Stimulated activated CD8-positive, alpha-beta memory T cell treated with anti-CD3 and anti-CD28 coated beads, Interleukin-2, amount 100 ng/mL, for 48 hours (primary cell): ENCODE measurements at places on chromosomes 4 and X.

DNA sequence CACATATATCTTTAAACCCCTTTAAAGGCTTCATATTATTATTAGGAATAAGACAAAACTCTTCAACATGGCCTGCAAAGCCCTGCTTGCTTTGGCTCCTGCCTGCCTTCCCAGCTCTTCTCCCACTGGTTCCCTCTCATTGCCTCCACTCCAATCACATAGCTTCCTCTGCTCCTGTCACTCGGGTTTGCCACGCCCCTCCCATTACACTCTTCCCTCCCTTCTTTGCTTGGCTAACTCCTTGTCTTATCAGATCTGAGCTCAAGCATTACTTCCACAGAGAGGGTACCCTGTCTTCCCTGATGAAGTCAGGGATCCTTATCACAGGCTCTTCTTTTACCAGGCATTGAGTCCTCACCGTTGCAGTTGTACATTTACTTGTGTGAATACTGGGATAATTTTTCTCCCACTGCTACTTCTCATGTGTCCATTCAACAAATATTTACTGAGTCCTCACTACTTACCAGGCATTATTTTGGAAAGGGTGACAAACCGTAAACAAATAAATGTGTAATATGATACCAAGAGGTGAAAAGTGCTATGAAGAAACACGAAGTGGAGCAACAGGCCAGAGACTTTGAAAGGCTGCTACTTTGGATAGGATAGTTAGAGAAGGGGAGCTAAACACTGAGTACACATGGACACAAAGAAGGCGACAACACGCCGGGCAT is 3.2 kb upstream of the VGLL1 start:
- DNase-seq: no peak

GRCh38 chr4:73727685-73728084 is 12.7 kb upstream of the CXCL8 start:
- no peak for DNase-seq

DNA sequence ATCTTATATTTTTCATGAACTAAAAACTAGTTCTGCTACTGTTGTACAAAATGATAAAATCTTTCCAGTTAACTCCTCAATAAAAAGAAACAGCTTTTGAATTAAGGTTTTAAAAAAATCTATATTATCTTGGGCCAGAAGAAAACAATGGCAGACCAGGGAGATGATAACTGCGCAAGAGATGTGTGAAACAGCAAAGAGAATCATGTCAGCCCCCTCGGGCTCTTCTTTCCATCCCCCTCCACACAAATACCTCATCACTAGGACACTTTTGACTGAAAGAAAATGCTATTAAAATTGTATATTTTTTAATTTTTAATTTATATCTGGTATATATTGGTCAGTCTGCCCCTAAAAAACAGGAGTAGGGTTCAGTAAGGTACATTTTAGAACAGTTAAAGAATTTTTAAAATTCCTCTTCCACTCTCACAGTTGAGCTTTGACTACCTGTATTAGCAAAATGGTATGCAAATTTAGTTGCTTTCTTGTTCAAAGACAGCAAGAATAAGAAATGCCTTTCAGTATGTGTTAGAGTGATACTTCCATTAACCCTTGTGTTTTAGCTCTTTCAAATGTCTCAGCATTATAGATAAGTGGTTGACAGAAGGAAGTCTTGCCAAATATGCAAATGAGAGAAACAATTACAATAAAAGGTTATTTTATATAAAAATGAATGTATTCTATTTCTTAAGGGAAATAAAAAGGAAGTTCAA is 36.4 kb upstream of the LCORL start:
- DNase-seq: no peak

DNA sequence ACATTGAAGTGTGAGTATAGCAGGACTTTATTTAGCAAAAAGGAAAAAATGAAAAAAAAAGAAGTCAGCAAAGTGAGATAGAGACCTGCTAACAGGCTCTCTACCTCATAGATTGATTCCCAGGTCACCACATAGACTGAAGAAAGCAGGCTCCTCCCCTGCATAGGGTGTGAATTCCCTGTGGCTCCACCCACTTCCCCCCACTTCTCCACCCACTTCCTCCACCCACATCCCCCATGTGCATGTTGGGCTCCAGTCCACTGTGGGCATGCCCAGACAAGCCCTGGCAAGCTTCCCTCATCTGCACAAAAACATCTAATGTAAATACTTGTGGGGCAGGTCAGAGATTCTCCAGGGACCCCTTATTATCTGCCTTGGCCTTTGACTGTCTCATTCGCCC is 97.8 kb downstream of the TMEM47 start:
- DNase-seq: no peak

- no peak for DNase-seq
Observed at GRCh38 chrX:105882581-105883275, 60.4 kb downstream of the NRK start.

DNA sequence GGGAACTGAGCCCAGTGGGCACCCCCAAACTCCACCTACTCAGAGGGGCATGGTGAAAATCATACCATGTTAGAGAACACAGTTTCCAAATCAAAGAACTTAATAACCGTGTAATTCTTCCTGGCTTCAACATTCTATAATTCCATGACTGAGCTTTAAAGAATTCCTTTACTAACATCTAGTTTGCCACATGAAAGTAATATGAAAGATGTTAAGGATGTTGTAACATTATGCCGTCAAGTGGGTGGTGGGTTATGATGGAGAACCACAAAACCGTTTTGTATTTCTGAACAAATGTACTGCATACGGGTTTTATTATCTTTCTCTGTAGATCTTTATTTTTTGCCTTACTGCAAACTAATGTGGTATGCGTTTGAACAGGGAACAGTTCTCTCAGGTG is 549.0 kb upstream of the MAGEB2 start:
- no peak for DNase-seq
